T-helper 2 cell (primary cell): ENCODE measurements at places on chromosomes 5 and 9.

GRCh38 chr5:42889311-42889933 is 77.7 kb upstream of the SELENOP start:
- peak; percentile 5 for DNase-seq

- DNase-seq: no peak
These were observed 84.5 kb downstream of the GNAQ start for GRCh38 chr9:77946969-77947620.

GRCh38 chr9:35254237-35254636 is 92.4 kb downstream of the UNC13B start:
- DNase-seq: no peak

DNA sequence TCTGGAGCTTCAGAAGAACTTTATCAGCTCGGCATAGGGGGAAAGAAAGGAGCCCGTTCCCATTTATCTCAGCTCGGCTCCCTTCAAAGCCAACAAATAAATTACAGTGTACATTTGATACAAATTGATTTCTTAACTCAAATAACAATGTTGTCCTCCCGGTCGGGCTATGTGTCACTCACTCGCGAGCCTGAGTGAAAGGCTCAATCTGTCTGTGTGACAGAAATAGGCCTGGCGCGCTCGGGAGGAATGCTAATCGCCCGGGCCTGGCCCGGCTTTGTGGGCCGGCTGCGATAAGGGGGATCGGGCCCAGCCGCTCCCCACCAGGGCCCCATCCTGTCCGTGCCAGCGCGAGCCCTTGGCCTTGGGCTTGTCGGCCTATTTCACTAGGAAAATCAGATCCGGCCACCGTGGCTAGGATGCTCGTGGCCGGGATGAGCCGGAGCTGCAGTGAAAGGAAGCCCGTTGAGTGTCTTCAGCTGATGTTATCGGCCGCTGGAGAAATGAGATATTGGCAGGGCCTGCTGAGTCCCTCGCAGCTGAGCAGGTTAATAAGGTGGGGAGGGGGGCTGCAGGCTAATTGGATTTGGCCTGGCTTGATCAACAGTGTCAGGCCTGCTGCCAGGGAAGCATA is 258.7 kb downstream of the IRX1 start:
- no peak for DNase-seq

- DNase-seq: no peak
These were observed 4.7 kb upstream of the GLRX start for GRCh38 chr5:95826949-95827891.

- no peak for DNase-seq
These were observed 214.1 kb downstream of the CD180 start for GRCh38 chr5:66982470-66982869.
